ENCODE measurements at places on chromosomes 7 and 10.

GRCh38 chr7:110010359-110010758 is 1080.6 kb upstream of the LRRN3 start:
- no peak for DNase-seq

DNA sequence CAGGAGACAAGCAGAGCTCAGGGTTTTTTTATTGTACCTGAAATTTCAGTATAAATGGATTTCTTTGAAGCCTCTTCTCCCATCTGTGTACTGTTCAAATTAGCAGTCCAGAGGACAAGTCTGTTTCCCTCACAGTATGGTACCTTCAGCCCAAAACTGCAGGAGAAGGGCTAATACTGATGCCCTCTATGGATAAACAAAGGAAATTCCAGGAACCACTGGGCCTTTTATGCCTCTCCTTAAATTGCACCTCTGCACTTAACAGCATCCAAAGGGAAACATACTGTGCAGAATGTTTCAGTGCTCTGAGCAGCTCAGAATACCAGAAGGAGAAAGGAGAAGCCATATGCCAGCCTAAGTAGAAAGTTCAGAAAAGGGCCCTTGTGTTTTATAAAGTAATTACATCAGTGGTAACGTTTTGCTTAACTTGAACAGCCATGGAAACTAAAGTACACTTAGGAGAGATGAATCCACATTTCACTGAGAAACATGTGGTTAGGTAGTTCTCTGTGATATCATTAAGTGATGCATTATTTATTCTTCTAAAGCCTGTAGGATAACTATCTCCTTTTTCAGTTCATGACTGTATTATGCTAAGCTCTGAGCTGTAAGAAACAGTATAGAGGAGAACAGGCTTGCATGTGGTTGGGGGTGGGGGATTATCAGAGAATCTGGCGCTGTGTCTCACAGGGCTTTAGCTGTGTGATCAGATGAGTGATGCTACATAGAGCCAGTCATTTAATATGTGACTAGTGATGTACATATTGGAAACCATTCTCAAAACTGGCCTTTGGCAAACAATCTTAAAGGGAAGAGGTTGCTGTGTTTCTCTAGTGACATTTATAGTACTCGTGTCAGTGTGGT is 111.3 kb downstream of the POU6F2 start:
- DNase-seq, result no peak

GRCh38 chr7:154688952-154689351 is 314.0 kb downstream of the PAXIP1 start:
- no peak for DNase-seq

DNA sequence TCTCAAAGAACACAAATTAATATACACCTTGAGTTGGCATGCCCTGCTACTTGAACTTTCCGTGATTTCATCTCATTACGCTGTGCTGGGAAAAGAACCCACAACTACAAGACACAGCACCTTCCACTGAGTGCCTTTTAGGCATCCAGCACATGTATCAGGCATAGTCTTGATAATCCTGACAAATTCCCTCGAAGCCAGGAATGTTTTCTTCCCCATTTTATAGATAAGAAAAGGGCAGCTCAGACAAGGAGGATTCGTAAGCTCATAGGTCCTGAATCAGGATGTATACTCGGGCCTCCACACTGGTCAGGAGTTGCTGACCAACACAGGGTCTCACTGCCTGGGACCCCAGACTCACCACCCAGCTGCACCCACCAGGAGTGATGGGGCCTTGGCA is 368.6 kb downstream of the TNS3 start:
- no peak for DNase-seq

DNA sequence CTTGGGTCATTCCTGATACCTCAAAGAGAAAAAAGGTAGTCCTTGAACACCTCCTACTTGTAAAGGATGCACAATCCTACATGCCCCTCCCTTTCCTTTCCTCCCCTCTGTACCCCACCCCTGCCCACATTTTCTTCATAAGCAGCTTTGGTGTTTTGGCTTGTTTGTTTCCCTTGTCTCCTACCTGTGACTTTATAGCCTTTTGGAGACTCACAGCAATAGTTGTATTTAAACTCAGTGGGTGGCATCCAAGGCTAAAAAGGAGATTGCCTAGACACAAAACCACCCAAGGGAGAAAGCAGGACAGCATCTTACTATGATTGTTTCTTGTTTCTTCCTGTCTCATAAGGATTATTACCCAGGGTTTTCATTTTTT is 63.4 kb downstream of the EGFR start:
- DNase-seq, result no peak

GRCh38 chr10:71133710-71134686 is 78.4 kb upstream of the UNC5B start:
- DNase-seq, result no peak

- DNase-seq, result no peak
Measured at GRCh38 chr7:30765408-30765807, 5.8 kb upstream of the MINDY4 start.

DNA sequence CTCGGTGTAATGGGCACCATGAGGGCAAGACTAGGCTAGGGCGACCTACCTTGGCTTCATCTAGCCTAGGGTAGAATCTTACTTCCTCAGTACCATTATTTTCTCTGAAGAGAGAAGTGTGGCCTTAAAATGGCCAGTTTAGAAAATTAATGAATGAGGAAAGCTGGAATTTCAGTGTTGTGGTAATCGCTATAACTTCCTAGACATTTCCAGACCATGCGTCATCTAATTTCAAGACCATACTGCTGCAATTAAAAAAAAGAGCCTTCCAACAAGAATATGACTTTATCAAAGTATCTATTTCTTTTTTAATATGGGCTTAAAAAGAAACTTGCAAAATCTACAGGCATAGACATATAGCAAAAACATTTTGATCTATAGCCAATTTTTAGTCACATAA is 68.5 kb downstream of the CPVL start:
- DNase-seq, result no peak

- DNase-seq, result no peak
Measured at GRCh38 chr10:3873728-3874461, 88.9 kb upstream of the KLF6 start.

DNA sequence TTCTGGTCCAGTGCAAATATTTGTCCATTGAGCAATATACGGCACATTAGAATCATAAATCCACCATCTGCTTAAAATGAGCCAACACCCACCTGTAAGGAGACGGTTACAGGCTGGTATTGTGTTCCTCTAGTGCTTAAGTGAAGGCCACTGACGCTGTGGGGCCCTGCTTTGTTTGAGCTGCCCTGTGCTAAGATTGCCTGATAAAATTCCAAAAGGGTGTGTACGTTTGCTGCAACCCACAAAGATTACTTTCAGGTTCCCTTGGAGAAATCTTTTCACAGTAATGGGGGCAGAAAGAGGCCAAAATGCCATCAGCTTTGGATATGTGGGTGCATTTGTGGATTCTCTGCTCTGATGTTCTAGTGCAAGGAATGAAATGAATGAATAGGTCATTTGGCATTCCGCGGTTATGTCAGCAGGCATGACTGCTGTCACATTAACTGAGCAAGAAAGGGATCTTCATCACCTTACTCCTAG is 34.4 kb downstream of the AGR3 start:
- no peak for DNase-seq
